ENCODE measurements at places on chromosomes 4 and X.

- peak; percentile 81 for DNase-seq
These were observed 4.1 kb downstream of the PLAC8 start for GRCh38 chr4:83110223-83110945.

DNA sequence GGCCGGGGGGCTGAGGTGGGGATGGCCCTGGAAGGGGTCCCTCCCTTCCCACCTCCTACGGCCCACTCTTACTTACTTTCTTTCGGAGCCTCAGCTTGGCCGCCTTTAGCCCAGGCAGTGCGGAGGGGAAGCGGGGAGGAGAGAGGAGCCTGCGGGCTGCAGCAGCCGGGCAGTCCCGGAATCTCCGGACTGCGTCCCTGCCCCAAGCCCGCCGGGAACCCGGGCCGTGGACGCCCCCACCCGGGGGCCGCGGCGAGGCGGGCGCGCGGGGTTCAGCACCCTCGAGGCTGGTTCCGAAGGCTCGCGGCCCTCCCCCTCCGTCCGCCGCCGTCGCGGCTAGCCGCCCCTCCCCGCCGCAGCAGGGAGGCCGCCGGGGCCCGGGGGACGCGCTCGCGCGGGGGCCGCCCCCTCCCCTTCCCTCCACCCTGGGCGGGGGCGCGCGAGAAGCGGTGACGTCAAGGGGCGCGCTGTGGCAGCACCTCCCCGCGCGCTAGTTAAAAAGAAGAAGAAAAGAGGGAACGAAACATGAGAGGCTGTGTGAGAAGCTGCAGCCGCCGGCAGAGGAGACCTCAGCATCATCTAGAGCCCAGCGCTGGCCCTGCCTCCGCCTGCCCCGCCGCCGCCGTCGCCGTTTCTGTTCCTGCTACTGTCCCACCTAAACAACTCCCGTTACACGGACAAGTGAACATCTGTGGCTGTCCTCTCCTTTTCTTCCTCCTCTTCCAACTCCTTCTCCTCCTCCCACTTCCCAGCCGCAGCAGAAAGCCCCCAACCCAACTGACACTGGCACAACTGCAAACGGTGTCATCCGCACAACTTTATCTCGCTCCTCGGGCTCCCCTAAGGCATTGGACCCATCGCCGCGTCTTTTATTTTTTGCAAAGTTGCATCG lies at the start of gene HHIP:
HHIP (plus strand) TSS at position 526 of the 892 bp plus-strand sequence. CDS start 520 bp downstream, outside the sequence.
- no peak for DNase-seq

DNA sequence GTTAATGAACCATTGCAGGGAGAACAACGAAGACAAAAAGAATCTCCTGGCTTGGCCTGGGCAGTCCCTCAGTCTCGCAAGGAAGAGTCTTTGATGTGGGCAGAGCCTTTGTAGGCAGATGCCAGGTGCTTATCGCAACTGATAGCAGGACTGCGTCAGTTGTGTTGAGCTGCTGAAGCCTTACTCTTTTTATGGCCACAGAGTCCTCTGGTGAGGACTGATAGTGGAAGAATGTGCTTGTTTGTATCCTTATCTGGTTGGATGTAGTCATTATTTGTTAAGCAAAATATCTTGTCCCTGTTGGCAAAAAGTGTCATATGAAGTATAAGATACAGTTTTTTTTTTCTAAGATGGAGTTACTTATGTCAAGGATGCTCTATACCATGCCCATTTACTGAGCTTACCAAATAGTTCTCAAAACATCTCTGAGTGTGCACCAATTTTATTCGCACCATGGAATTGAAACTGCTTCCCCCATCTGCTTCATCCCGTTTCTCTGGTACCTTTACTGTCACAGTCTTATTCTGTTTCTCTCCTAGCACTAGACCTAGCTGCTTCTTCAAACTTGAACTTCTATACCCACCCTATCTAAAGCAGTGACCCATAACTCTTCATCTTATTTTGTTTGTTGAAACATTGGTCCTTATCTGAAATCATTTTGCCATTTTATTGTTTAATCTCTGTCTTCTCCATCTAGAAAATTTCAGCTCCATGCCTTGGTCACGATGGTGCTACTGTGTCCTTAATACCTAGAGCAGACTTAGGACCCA lies 47.0 kb upstream of the SPRY1 start:
- DNase-seq: no peak

GRCh38 chr4:141011901-141012315 lies 121.4 kb downstream of the RNF150 start:
- no peak for DNase-seq

GRCh38 chr4:111031596-111031995 lies 408.7 kb upstream of the PITX2 start:
- no peak for DNase-seq

DNA sequence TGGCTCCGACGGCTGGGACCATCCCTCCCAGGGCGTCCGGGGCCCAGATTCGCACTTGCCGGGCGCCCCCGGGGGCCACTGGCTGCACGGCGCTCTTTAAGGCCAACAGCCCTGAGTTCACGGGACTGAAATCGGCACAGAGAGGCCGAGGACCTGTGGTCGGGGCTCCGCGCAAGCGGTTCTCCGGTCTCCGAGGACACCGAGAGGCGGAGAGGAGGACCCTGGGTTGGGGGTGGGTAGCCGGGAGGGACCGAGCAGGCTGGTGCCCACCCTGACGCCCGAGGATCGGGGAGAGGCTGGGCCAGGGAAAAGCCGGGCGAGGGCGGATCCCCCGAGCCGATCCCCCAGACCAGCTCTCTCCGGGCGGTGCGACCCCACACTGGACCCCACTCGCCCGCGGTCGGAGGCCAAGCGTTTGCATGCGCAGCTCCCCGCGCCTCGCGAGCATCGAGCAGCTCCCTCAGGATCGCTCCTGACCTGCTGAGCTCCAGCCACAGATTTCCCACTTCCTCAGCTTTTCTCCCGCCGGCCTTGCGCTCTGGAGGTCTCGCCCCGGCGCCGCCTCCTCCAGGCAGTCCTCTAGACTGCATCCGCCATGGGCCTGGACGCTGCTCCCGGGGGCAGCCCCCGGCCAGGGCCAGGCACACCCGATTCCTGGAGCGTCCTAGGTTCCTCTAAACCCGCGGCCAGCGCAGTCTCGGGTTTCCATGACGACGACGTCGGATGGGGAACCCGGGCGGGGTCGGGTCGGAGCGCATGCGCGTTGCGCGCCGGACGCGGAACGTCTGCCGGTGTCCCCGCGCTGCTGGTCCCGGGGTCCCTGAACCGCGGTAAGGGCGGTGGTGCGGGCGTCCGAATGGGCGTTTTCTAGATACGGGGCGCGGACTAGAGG lies 17.6 kb upstream of the NAT8L start:
- peak; percentile 80 for DNase-seq

GRCh38 chr4:153111426-153112040 lies 92.7 kb upstream of the TRIM2 start:
- no peak for DNase-seq

- no peak for DNase-seq
These were observed 69.8 kb upstream of the TMEM33 start for GRCh38 chr4:41865306-41865980.

DNA sequence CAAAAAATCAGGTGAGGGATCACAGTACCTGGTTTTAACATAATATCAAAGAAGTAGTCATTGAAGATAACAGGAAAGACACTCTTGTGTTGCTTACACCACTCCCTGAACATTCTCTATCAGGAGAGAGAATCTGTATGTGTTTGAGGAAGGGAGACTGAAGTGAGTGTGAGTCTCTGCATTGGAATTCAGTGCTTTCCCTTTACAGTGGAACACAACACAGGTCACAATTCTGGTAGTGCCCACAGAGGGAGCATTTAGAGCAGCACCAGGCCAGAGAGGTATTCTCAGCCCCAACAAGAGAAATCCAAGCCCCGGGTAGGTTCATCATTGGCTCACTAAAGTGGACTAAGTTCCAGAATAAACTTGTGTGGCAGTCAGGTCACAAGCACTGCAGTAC lies 64.7 kb upstream of the UBQLN2 start:
- DNase-seq: no peak

DNA sequence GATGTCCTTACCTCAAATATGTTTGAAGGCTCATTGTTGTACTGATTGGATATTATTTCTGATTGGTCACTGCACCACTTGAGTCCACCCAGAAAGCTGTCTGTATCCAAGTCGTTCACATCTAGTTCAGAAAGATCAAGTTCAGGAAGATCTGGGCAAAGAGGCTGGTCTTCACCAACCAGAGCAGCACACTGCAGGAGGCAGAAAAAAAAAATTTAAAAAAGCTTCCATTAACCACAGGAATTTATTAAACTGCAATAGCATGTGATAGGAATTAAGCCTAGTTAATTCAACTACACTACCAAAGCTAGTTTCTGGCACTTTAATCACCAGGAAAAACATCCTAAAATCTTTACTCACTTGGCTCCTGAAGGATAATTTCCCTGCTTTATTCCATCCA lies 5.1 kb downstream of the PPARGC1A start:
- DNase-seq: no peak

GRCh38 chr4:95204873-95205272 lies 343.9 kb downstream of the UNC5C start:
- no peak for DNase-seq

DNA sequence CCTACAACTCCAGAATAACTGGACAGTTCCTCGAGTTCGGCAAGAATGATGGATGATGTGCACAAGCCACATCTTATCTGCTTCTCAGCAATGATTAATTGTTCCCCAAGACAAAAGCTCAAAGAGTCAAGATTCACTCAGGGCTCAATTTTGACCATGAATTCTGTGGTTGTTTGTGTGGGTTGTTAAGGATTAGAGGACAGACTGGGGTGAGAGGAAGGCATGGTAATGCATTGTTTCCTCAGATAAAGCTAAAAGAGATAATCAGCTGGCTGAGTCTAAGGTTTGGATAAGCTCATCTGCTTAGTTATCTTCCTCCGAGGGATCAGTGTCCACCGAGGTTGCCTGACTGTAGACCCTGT lies 161.0 kb downstream of the CPEB2 start:
- DNase-seq: no peak

- no peak for DNase-seq
These were observed 965 bp downstream of the PPA2 start for GRCh38 chr4:105472871-105473323.

DNA sequence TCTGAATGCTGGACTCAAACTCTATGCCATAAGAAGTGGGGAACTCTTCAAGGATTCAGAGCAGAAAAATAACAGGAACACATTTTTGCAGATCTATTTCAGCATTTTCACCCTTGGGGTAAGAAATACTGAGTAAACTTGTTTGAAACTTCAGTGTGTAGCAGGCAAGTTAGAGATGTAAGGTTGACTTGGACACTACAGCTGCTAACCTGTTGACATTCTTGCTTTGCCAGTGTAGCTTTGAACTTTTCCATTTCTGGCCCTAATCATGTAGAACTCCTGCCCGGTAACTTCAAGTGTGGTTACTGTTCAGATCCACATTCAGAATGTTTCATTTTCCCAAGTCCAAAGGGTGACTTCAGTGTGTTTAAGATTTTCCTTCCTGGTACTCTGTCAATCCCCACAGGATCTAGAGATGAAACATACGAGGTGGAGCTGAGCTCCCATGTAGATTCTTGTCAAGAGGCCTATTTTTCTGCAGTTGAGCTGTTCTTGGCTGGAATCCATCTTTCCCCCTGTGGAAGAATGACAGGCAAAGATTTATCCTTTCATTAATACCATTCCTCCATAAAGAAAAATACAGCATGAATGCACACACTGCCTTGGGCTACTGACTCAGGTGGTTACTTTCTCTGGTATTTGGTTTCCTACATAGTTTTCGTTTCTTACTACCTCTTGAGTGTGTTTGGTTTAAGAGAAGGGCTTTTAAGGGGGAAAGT lies 34.1 kb downstream of the FHDC1 start:
- no peak for DNase-seq

GRCh38 chr4:26583538-26583864 lies 383 bp upstream of the TBC1D19 start:
- DNase-seq: peak; percentile 84

- no peak for DNase-seq
These were observed 82.5 kb downstream of the HPRT1 start for GRCh38 chrX:134542485-134542884.

- no peak for DNase-seq
These were observed 8.2 kb upstream of the IQCM start for GRCh38 chr4:149823769-149824221.

DNA sequence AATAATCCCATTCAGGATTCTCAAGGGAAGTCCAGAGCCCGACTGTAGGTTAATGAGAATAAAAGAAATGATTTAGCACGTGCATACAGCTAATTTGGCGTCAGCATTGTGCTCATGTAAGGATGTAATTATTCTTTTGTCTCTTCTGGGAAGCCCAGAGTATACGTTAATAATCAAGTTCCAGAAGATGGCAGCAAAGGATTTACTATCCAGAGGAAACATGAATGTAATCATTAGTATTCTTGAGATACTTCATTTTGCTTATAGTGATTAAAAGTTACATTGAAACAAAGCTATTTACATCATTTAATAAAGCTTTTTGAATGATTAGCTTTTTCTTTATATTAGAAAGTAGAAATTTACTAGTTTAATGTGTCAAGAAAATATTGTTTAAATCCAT lies 27.1 kb upstream of the MAP9 start:
- DNase-seq: peak; percentile 7

DNA sequence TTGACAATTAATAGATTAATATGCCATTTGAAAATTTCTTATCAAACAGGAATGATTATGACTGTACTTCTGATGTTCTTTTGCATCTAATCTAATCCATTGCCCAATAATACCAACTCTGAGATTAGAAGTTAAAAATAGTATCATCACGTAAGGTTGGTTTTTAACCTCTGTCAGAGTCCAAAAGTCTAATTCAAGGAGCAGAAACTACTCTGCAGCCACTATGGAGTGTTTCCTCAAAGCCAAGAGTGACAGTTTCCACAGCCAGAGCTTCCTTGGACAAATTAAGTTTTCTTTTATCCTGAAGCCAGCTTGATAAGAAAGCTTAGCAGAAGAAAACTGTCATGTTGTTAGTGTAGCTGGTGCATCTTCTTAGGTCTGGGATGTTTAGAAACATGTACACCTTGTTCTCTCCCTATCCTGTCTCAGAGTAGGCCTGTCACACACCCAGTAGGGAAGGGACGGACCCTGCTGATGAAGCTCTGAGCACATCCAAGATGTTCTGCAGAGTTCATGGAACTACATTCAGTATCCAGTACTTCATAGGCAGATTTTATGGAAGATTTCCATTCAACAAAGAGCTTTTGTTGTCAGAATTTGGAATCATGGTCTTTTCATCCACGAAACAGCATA lies 20.4 kb upstream of the PI4K2B start:
- no peak for DNase-seq

DNA sequence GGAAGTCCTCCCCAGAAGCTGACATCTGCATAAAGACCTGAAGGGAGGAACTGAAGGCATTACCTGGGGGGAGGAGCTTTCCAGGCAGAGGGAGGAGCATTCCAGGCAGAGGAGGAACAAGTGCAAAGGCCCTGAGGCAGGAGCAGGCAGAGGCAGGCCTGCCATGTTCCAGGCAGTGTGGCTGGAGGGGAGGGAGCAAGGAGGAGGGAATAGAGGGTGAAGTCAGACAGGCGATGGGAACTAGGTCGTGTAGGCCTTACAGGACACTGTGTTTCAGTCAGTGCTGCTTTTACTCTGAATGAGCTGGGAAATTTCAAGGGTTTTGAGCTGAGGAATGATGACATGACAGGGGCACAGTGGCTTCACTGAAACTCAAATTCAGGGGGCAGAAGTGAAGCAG lies 292.7 kb downstream of the BCOR start:
- DNase-seq: no peak

GRCh38 chr4:17635056-17635455 lies 20.6 kb downstream of the MED28 start:
- DNase-seq: no peak

All from NCI-H774 (cell line).